ENCODE measurements at places on chromosomes 13 and 19. TPM values are rescaled to one million over a fixed set of nuclear protein-coding genes. Genes with fewer than 3 reads are reported as not detected.

DNA sequence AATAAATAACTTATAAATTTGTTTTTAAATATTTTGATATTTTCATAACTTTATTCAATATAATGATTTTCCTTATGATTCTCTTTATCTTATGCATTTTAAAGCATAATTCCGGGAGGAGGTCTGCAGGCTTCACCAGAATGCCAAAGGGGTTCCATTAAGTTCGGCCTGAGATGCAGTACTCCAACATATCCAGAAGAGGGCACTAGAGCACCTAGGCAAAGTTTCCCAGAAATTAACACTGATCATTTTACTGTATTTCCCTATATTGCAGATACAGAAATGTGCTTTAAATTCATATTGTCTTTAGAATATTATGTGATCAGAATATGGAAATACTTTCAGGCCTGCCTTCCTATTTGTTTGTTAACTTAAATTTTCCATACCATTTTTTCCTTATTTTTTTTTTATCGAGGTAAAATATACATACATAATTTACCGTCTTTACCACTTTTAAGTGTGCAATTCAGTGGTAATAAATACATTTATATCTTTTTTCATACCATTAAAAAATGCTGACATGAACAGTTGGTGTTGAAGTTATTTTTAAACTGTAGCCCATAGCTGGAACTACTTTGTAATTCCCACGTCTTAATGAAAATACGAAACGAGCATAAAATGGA is 58.9 kb upstream of the TM9SF2 start:
- no peak for DNase-seq

- no peak for DNase-seq
Measured at GRCh38 chr13:85816413-85816812, 17.2 kb upstream of the SLITRK6 start.

DNA sequence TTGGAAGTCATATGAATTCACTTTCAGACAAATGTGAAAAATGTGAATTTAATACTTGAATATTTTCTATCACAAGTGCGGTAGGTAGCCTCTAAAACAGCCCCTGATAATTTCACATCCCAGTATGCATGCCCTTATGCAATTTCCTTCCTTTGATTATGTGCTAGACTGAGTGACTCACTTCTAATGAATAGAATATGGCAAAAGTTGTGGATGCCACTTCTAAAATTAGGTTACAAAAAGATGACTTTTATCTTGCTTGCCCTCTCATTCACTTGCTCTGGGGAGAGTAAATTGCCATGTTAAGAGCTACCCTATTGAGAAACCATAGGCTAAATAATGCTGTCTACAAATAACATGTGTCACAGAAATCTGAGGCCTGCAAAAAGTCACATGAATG is 402.5 kb upstream of the PCDH9 start:
- no peak for DNase-seq

GRCh38 chr13:28490061-28490460 is 4.9 kb downstream of the FLT1 start:
- DNase-seq, result no peak

DNA sequence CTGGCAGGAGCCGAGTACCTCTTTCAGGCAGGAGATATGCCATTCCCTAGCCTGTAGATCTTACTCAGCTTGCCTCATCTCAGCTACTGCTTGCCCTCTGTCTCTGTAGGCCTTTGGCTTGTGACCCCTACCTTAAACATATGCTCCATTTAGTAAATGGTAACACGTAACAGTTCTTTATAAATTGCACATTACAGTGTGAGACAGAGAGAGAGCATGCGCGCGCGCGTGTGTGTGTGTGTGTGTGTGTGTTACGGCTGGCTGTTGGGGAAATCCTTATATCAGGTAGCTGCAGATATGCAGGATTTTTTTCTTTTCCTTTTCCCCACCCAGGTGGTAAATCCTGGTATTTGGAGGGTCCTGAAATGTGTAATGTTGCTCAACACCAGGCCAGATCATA is 4.2 kb downstream of the SPINT2 start:
- no peak for DNase-seq

- peak; percentile 15 for DNase-seq
Measured at GRCh38 chr19:46919324-46919723, 58.5 kb downstream of the ARHGAP35 start.

DNA sequence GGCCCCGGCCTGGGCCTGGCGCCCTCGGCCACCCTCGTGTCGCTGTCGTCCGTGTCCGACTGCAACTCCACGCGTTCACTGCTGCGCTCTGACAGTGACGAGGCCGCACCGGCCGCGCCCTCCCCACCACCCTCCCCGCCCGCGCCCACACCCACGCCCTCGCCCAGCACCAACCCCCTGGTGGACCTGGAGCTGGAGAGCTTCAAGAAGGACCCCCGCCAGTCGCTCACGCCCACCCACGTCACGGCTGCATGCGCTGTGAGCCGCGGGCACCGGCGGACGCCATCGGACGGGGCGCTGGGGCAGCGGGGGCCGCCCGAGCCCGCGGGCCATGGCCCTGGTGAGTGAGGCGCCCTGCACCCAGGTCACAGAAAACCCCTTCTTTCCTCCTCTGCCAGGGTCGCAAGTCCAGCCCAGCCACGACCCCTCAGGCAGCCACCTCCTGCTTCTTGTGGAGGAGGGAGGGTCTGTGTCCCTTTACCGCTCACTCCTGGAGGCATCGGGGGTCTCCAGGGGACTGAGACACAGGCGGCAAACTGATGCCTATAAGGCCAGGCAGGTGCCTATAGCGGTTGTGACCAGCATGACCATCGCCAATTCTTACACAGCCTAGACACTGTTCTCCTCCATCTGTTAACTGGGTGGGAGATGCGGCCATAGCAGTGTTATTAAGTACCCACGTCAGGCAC is 4.2 kb downstream of the TTC9B start:
- DNase-seq, result no peak

DNA sequence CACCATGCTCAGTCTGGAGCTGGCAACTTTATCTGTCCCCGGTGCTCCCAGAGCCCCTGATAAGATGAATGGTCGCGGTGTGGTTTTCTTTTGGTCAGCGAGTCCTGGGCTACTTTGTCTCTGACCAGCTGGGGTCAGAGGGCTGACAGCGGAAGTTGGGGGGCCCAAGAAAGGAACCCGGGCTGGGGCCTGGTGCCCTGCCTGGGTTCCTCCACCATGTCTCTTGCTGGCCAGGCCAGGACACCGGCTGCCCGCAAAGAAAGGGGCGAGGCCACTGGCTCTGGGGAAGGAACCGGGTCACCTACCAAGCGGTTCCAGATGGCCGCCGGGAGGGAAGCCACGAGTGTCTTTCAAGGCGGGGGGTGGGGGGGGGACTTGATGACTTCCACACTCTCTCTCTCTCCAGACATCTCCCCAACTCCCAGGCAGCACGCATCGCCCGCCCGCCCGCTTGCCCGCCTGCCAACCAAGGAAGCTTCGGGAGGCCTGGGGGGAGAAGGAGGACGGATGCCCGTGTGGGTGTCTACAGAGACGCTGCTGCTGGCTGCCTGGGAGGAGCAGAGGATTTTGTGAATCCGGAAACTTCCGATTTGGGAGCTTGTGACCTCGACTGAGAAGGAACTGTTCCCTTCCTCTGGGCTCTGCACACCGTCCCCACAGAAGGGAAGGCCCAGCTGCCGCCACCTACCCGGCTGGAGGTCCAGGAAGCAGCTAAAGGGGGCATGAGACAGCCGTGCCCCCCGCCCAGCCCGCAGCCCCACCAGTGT is 1.1 kb downstream of the PIP5K1C start:
- no peak for DNase-seq

GRCh38 chr13:43195112-43195511 is 171.7 kb downstream of the DNAJC15 start:
- no peak for DNase-seq

DNA sequence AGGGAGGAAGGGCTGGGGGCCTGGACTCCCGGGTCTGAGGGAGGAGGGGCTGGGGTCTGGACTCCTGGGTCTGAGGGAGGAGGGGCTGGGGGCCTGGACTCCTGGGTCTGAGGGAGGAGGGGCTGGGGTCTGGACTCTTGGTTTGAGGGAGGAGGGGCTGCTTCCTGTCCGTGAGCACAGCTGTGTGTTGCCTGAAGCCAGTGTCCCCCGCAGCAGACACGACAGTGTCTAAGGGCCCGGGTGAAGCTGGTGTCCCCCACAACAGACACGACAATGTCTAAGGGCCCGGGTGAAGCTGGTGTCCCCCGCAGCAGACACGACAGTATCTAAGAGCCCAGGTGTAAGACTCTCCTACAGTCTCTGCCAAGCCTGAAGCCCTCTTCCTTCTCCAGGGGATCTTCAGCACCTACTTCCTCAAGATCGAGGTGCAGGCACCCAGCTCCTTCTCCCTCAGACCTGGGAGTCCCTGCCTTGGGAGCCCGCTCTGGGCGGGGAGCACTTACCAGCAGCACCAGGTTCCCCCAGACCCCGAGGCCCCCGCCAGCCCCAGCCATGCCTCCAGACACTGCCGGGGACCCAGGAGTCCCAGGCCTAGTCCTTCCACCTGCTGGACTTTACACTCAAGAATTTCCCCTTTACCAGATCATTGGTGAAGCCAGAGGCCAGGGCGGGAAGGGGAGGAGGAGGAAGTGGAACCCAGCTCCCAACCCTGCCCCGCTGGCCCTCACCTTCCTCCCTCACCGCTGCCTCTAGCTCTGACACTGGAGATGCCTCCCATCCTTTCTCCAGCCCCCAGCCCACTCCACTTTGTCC is at the start of gene PTPRH:
PTPRH (minus strand) TSS at position 622 of the 813 bp plus-strand sequence; CDS start at position 554, 68 bp downstream.
- DNase-seq, result no peak

DNA sequence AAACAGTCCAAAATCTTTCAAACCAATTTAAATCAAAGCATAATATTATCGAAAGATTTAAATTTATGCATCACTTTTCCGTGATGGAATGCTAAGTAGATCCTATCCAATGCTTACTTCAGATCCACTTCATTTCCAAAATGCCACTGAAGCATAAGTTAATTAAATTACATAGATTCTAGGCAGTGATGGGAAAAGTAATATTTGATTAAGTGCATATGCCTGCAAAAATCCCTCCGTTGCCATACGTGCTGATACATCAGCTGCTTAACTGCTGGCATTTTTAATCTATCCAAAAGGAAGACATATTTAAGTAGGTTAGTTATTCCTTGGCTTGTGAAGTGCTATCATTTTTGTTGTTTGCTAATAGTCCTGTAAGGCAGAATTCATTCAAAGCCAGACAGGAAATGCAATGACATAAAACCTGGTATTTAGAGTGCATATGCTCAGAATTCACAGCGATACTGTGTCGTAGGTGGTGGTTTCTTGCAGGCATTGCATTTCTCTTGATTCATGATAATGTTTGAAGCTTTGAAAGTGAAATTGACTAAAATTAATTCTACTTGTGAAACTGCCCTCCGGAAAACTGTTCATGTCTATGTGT is 738.3 kb upstream of the GPC6 start:
- no peak for DNase-seq

KCNJ14 gene
- total RNA-seq, result 0.71 TPM

GZMM gene
- 1.4 TPM for total RNA-seq

TEX29 gene
- total RNA-seq, result 1.6 TPM

Data from sciatic nerve (tissue), 2 donors.